ENCODE measurements at places on chromosomes 7 and 10. TPM values are rescaled to one million over a fixed set of nuclear protein-coding genes. Genes with fewer than 3 reads are reported as not detected.

Gene GIMAP4
- total RNA-seq, result 62.7 TPM

Gene SLC18A3
- total RNA-seq, result not detected

Gene NFE2L3
- total RNA-seq, result 52.9 TPM

Gene CUBN
- 6.8 TPM for total RNA-seq

Gene LRRC17
- 3.3 TPM for total RNA-seq

Gene SPDYE8
- total RNA-seq, result not detected

Gene IDI2
- total RNA-seq, result not detected

Gene ETV1
- 6.5 TPM for total RNA-seq

Gene C10orf62
- not detected for total RNA-seq

Gene MAPK8
- 44.7 TPM for total RNA-seq

Gene TIAL1
- 36.1 TPM for total RNA-seq

Gene KIF11
- total RNA-seq, result 35.1 TPM

Gene IGFBP3
- total RNA-seq, result 71.4 TPM

Gene IGF2BP3
- total RNA-seq, result 100 TPM

Gene HOGA1
- 0.07 TPM for total RNA-seq

Gene CFTR
- total RNA-seq, result 1.7 TPM

Gene POM121L12
- not detected for total RNA-seq

Gene TBC1D12
- total RNA-seq, result 11.5 TPM

Gene RTKN2
- total RNA-seq, result 0.27 TPM

Gene SPDYE16
- not detected for total RNA-seq

Gene MRPL32
- 64.1 TPM for total RNA-seq

Gene ARMC3
- total RNA-seq, result not detected

Gene UFSP1
- 4.8 TPM for total RNA-seq

Gene FAM25C
- total RNA-seq, result not detected

Gene JCAD
- 27.5 TPM for total RNA-seq

Gene ARHGAP22
- 37.4 TPM for total RNA-seq

Gene KIAA1217
- 25.7 TPM for total RNA-seq

Gene GPR141
- not detected for total RNA-seq

Gene MYO3A
- total RNA-seq, result not detected

Gene ANKRD26
- total RNA-seq, result 4.1 TPM

Gene ELOVL3
- not detected for total RNA-seq

Gene PALS2
- total RNA-seq, result 2.7 TPM

Gene LBX1
- total RNA-seq, result not detected

Gene AKR1C8
- not detected for total RNA-seq

Gene AKR1B1
- 90.6 TPM for total RNA-seq

Gene PLXDC2
- total RNA-seq, result 1.1 TPM

Gene VIM
- 6,184 TPM for total RNA-seq

Gene GIMAP8
- 16.7 TPM for total RNA-seq

Gene RBP3
- total RNA-seq, result not detected

Gene WBP1L
- total RNA-seq, result 48.0 TPM

Gene GPR146
- total RNA-seq, result 7.8 TPM

Gene MACC1
- not detected for total RNA-seq

Gene OPN1SW
- not detected for total RNA-seq

Gene C10orf105
- not detected for total RNA-seq

Gene MRLN
- total RNA-seq, result not detected

Gene TPK1
- total RNA-seq, result 17.7 TPM

Gene TRDMT1
- total RNA-seq, result 4.3 TPM

Gene NYAP1
- total RNA-seq, result 2.9 TPM

Gene PTPRE
- 38.5 TPM for total RNA-seq

Data from mammary microvascular endothelial cell (primary cell).